ENCODE measurements at places on chromosomes 2 and 18.
A peak's percentile ranks its signal among the peaks of the same experiment; 100 is the strongest.

DNA sequence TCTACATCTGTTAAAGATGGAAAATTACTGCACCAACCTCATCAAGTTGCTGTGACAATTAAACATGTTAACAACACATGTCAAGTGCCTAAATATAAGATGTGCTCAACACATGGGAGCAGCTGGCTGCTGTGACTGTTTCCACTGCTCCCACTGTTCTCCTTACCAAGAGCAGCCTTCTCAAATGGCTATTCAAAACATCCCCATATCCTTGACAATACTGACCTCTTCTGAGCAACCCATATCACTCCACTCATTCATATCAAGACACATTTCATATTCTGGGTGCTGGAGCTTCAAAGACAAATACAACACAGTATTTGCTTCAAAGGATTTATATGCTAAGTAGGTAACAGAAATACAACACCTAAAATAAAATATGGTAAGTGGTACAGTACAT is 60.3 kb downstream of the PIAS2 start:
- DNase-seq, result no peak

- DNase-seq, result peak; percentile 69
These were observed 638 bp downstream of the ST3GAL5 start for GRCh38 chr2:85888020-85888683.

DNA sequence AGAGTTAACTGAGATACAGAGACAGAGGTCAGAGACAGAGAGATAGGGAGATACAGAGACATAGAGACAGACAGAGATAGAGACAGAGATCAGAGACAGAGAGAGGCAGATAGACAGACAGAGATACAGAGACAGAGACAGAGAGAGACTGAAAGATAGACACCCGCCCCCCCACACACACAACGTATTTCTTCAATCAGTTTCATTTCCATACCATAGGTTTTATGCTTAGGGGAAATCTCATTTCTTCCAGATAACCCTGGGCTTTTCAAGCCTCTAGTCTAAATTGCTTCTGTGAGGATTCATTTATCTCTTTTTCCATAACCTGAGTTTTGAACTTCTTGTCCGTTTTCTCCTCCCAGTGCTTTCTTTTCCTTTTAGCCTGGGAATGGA is 94.6 kb downstream of the CD8B2 start:
- no peak for DNase-seq

GRCh38 chr2:176464886-176465564 is 195.8 kb downstream of the MTX2 start:
- no peak for DNase-seq

DNA sequence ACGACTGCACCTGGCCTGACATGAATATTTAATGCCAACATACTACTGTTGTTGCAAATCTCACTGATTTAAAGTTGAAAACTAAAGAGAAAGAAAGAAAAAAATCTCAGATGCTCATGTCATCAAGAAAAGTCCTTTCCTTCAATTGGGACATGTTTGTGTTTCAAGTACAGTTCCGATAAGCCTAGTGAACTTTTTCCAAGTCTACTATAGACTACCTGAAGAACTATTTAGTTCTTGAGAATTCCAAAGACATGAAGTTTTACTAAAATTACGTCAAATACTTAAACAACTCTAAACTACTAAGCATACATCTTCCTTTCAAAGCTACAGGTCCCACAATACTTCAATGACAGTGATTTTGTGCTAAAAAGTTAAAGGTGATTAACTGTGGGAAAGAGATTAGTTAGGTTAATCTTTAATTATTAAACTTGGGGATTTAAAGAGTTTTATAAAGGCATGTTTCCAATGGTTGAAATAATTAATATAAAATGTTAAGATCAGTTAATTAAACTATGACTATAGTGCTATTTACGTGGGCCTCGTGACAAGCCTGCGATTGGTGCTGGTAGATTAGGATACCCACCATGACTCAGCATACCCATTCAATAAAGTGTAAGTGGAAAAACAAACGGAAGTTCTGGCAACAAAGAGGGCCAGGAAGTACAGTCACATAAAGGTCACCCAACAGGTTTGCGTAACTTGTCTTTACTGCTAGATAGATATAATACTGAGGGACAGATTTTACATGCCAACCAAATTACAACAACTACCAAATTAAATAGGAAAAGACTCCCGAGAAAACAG is 55.5 kb downstream of the SEPTIN10 start:
- DNase-seq, result no peak

DNA sequence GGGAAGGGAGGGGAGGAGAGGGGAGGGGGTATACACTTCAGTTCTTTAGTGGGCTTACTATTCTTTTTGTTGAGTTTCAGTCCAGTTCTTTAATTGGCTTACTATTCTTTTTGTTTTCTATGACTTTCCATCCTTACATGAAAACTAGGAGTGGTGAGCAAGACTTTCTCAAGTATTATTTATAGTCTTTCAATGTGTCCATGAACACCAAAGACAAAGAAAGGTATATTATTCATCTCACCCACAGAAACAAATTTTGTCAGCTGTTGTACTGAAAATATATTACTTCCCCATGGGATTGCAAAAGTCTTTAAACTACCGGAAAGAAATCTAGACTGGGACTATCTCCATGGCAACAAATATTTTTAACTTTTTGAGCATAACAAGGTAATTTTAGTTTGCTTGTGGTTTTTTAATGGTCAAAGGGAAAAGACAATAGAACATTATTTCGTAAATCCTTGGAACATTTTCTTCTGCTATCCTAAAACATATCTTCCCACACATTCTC is 17.6 kb downstream of the ADAM17 start:
- no peak for DNase-seq
